Brain pericyte (primary cell): ENCODE measurements at places on chromosomes 1 and 21.

DNA sequence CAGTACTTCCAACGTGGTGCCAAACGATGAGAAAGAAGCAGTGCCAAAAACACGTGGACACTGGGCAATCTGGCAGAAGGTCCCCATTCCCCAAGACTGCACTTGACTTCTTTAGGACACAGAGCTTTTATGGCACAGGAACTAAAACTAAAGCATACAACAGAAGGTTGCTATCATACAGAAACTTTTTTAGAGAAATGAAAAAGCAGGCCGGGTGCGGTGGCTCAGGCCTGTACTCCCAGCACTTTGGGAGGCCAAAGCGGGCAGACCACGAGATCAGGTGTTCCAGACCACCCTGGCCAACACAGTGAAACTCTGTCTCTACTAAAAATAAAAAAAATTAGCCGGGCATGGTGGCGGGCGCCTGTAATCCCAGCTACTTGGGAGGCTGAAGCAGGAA lies 43.0 kb downstream of the GNB1 start:
- DNase-seq = no peak

DNA sequence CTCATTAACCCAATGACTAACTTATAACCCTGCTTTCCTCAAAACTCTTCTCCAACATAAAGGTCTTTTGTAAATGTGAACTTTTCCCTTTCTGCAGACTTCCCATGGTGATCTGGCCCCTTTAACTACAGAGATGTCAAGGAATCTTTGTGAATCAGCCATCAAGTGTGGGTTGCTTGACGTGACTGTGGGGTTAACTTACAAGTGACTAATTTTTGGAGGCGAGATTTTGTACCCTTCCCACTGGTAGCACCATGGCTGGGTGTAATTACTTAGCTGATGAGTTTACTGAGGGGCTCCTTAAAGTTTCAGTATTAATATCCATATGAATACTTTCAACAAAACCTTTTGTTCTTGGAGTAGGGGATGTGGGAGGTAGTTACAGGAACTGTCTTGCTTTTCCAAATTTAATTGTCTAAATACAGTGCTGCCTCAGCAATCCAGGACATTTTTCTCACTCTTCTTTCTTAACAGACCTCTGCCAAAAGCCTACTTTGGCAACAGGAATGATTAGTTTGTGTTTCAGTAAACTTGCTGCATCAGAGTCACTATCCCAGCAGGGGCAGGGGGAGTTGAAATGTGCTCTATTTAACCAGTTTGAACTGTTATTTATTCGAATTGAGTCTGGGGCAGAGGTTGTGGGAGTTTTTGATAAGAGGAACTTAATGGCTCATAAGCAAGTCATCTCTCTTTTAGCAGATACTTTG lies 217.3 kb upstream of the FGGY start:
- DNase-seq = no peak

DNA sequence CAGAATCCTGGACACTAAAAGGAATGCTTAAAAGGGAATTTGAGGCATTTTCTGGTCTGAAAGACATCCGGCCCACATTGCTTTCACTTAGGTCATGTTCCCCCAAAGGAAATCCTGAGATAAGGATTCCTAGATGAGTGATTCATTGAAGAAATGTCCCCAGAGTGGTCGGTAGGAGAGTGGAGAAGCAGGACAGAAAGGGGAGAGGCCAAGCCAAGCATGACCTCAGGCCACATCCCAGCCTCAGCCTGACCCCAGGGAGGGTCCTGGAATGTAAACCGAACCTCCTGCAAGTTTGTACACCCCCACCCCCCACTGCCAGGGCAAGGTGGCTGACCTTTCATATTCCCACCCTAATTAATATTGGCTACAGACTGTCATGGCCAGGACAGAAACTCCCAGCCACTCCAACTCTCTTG lies 16.6 kb downstream of the HIVEP3 start:
- DNase-seq = no peak

GRCh38 chr1:6001992-6002576 lies 9.9 kb upstream of the NPHP4 start:
- no peak for DNase-seq

GRCh38 chr1:17927952-17928351 lies 172.8 kb downstream of the ACTL8 start:
- no peak for DNase-seq

- DNase-seq = no peak
Observed at GRCh38 chr1:116165572-116165971, 54.4 kb downstream of the MAB21L3 start.

GRCh38 chr1:228011721-228012311 lies 5.0 kb downstream of the WNT3A start:
- DNase-seq = no peak

GRCh38 chr21:15010645-15011044 lies 54.2 kb downstream of the NRIP1 start:
- no peak for DNase-seq

GRCh38 chr1:177122461-177123251 lies 41.9 kb downstream of the ASTN1 start:
- DNase-seq = no peak

- DNase-seq = no peak
Observed at GRCh38 chr1:2397007-2397679, 5.5 kb downstream of the RER1 start.

- DNase-seq = no peak
Observed at GRCh38 chr1:29498126-29499103, 262.1 kb downstream of the PTPRU start.

GRCh38 chr1:195591917-195592672 lies 1016.1 kb downstream of the KCNT2 start:
- DNase-seq = no peak

GRCh38 chr1:247548092-247548491 lies 842 bp upstream of the GCSAML start:
- DNase-seq = no peak

DNA sequence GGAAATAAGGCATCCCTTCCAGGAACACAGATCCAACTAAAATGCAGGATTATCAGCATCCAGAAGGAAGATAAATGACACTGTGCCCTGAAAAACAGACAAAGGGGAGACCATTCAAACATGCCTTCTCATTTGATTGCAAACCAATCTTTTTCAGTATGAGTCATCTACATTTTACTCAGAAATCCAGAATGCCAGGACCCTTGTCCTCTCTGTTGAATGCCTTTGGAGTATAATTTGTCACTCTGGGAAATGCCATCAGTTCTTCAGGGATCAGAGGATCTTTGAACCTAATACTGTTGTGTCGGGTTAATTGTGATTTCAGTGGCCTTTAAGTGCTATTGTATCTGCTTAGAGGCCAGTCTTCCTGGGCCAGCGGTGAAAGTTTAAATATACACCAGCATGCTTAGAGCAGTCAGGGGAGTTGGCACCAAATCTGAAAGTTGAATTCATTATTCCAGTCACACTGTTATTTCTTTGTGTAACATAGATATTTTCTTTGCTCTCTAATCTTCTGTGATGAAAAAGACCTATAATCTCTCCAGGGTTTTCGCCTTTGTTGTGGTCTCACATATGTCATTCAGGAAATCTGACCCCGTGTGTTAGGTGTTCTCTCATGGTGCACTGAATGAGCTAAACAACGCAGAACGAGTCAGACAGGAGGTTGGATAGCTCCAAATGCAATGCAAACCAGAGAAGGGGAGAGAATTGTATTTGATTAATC lies 364.8 kb upstream of the SGIP1 start:
- DNase-seq = no peak

GRCh38 chr21:27812279-27812678 lies 845.4 kb upstream of the ADAMTS5 start:
- DNase-seq = no peak
